ENCODE measurements at places on chromosomes 11 and 22. TPM values are rescaled to one million over a fixed set of nuclear protein-coding genes. Genes with fewer than 3 reads are reported as not detected.

The ZNF280A gene
- total RNA-seq: not detected

The E2F8 gene
- total RNA-seq: not detected

DNA sequence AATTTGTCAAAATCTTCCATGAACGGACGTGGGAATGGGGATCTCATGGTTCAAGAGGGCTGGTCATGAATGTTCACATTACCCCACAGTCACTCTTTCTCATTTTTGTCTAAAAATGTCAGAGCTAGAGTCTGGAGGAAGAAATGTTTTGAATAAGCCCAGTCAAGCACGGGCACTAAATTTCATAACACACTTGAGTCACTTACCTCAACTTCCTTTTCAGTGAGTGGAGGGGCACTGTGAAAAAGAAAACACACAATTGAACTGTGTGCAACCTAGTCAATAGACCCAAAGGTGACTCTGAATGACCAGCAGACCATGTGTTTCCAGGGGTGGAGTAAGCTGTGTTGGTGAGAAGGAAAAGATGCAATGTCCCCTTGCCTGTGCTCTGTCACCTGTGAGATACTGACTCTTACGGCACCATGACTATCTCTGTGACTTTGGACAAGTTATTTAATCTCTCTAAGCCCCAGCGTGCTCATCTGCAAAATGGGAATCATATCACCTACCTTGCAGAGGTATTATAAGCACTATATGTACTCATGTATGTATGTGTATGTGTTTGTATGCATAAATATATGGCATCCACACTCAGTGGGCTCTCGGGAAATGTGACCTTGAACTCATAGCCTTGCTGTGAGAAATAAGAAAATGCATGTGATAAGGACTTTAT is 38.2 kb upstream of the LYVE1 start:
- DNase-seq: no peak
- no peaks in the 10 kb centered on the region for H3K4me1 ChIP-seq
- no peaks in the 10 kb centered on the region for H3K27me3 ChIP-seq
- H3K4me3 ChIP-seq: no peak overlapping the region

DNA sequence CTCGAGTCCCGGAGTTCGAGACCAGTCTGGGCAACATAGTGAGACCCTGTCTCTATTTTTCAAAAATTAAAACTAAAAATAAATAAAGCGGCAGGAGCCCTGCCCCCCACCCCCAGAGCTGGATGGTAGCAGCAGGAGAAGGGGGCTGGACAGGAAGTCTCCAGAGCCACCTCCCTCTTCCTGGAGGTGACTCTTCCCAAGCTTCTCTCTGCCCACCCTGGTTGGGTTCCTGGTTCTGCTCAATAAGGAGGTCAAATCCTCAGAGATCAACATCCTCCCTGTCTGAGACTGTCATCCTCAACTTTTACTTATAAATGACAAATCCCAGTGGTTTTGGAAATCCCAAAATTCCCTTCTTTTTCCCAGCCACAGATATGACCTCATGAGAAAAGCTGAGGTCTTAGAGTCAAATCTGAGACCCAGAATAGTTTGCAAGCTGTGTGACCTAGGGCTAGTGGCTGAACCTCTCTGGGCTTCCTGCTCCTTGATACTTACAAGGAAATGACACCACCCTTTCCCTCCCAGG is 987 bp downstream of the C1QTNF6 start:
- peak overlapping the region; percentile 84 for H3K27ac ChIP-seq
- no peaks in the 10 kb centered on the region for H3K27me3 ChIP-seq
- no peaks in the 10 kb centered on the region for H3K36me3 ChIP-seq

GRCh38 chr22:31743871-31744270 is 6.1 kb downstream of the PRR14L start:
- no peaks in the 10 kb centered on the region for H3K36me3 ChIP-seq
- no peak overlapping the region for H3K4me3 ChIP-seq
- DNase-seq: no peak
- peaks cover 24% of the 10 kb centered on the region for H3K4me1 ChIP-seq
- H3K27me3 ChIP-seq: no peaks in the 10 kb centered on the region

GRCh38 chr11:17611049-17611448 is 64.0 kb downstream of the OTOG start:
- no peaks in the 10 kb centered on the region for H3K4me1 ChIP-seq
- no peaks in the 10 kb centered on the region for H3K36me3 ChIP-seq
- no peak overlapping the region for H3K4me3 ChIP-seq
- no peak overlapping the region for H3K27ac ChIP-seq
- DNase-seq: no peak
- H3K27me3 ChIP-seq: no peaks in the 10 kb centered on the region

GRCh38 chr22:48851933-48852549 is 975.6 kb downstream of the BRD1 start:
- no peak overlapping the region for H3K4me3 ChIP-seq
- no peaks in the 10 kb centered on the region for H3K4me1 ChIP-seq
- DNase-seq: no peak
- H3K27me3 ChIP-seq: peaks cover 2% of the 10 kb centered on the region
- H3K36me3 ChIP-seq: no peaks in the 10 kb centered on the region
- no peak overlapping the region for H3K27ac ChIP-seq

The GAB2 gene
- total RNA-seq: 3.6 TPM

Data from liver (tissue), 10 donors.